Hematopoietic multipotent progenitor cell treated with erythropoietin and hydrocortisone succinate and interleukin-3 and kit ligand, for 8 days (in vitro differentiated cells): ENCODE measurements at places on chromosomes 12 and 14.

- DNase-seq = no peak
These were observed 31.3 kb downstream of the SERPINA3 start for GRCh38 chr14:94643316-94644101.

DNA sequence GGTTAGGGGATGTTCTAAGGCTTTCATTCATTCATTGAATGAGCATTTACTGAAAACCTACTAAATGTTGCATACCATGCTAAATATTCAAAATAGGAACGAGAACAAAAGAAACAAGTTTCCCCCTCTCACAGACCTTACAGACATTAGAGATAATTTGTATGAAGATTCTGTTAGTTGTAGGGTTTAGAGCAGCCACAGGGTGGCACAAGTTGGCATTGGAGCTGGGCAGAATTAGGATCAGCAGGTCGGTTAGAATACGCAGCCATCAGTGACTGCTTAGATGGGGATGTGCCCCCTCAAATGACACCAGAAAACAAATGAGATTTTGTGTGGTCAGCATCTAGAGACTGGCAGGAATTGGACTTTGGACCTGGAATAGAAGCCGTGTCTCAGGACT lies 166.3 kb upstream of the DAAM1 start:
- no peak for DNase-seq

DNA sequence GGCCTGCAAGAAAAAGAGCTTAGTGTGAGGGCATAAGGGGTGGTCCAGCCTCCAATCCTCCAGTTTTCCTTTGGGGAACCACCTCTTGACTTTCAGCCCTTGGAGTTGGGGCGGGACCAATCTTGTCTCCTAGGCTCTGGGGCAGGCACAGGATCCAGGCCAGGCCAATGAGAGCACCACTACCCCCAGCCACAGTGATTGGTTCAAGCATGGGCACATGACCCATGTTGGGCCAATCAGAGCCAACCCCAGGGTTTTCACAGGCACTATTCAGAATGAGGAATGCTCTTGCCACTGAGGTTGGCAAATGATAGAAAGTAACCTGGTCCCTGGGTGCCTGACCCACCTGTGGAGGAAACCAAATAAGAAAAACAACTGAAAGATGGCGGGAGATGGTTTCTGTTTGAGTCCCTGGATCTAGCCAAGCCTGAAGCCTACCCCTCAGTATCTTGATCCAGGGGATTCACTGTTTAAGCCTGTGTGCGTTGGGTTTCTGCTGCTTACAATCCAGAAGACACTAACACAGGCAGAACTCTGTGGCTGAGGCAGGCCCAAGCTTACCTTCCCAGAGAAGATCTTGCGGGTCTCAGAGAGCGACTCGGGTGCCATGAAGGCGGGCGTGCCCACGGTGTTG lies 42.9 kb downstream of the P2RX4 start:
- DNase-seq = no peak

DNA sequence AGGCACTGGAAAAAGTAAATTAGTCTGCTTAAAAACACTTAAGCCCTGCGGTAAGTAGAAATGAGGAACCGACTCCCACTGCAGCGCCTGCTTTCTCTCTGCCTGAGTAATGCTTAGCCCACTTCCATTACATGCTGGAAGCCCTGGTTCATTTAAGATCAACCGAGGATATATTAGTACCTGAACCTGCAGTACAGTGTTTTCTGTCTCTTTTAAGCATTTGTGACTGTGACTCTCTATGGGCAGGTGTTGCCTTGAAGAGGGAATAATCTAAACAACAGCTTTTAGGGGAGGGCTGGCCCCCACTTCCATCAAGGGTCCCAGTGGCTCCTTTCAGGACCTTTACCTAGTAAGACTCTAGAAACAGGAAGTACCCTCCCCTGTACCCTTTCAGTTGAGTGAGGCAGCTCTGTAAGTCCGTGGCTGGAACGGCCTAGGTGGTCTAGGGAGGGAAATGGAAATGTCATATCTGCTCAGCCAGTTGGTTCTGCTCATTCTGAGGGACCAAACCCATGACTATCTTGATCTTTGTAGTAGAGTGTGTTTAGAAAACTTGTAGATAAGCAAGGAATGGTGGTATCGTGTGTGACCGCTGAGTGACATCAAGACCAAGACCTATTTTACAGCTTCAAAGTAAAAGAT lies 56.2 kb downstream of the FNTB start:
- peak; percentile 97 for DNase-seq

DNA sequence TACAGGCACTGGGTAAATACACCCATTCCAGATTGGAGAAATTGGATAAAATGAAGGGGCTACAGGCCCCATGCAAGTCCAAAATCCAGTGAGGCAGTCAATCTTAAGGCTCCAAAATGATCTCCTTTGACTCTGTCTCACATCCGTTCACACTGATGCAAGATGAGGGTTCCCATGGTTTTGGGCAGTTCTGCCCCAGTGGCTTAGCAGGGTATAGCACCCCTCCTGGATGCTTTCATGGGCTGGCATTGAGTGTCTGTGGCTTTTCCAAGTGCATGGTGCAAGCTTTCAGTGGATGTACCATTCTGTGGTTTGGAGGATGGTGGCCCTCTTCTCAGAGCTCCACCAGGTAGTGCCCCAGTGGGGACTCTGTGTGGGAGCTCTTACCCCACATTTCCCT lies 427.2 kb downstream of the TRHDE start:
- DNase-seq = no peak

GRCh38 chr12:57190037-57190436 lies 26.6 kb upstream of the NXPH4 start:
- no peak for DNase-seq

- no peak for DNase-seq
These were observed 196.8 kb downstream of the RAD51B start for GRCh38 chr14:68016255-68016914.

- DNase-seq = no peak
These were observed 3.0 kb downstream of the WNT1 start for GRCh38 chr12:48980953-48981756.

GRCh38 chr12:45247589-45247988 lies 31.7 kb downstream of the ANO6 start:
- DNase-seq = no peak

- no peak for DNase-seq
These were observed 63.4 kb downstream of the ITPR2 start for GRCh38 chr12:26769611-26770010.

- DNase-seq = peak; percentile 88
These were observed 11.6 kb downstream of the ANO6 start for GRCh38 chr12:45227316-45228067.

GRCh38 chr14:23041729-23042128 lies 283 bp upstream of the PSMB11 start:
- no peak for DNase-seq

DNA sequence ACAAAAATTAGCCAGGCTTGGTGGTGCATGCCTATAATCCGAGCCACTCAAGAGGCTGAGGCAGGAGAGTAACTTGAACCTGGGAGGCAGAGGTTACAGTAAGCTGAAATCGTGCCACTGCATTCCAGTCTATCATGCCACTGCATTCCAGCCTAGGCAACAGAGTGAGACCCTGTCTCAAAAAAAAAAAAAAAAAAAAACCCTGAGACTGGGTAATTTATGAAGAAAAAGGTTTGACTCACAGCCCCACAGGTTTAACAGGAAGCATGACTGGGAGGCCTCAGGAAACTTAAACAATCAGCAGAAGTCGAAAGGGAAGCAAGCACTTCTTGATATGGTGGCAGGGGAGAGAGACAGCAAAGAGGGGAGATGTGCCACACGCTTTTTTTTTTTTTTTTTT lies 123.2 kb downstream of the GXYLT1 start:
- DNase-seq = no peak

- DNase-seq = peak; percentile 6
These were observed 455 bp downstream of the ATP6V1D start for GRCh38 chr14:67358924-67359774.

DNA sequence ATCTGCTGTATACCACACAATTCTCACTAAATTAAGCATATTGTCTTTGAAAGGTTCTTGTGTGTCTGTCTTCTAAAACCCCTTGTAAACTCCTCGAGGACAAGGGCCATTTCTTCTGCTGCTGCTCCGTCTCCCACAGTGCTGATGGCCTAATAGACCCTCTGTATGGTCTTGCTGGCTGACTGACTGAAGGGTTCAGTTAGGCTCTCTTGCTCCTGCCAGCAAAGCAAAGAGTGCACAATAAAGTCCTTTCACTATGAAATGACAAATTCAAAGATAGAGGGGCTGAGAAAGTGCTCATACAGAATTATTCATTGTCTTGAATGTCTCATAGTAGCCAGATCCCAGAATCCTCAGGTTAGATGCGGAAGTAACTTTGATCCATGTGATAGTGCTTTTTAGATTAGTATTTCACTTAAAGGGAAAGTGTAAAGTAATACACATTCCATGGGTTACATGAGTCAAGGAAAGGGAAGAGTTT lies 14.2 kb upstream of the RIOX1 start:
- DNase-seq = no peak

DNA sequence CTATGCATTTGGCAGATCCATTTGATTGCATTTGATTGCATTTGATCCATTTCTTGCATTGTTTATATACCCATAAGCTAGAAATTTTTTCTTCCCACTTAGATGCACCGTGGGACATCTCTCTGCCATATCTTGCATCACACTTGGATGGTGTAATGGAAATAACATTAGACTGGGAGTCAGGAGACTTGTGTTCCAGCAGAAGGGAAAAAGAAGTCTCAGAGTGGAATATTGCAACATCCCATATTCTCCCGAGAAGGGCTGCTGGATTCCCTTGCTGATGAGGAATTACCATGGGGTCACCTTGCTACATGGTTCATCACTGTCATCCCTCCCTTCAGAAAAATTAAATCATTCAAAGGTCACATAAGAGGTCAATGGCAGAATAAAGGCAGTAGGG lies 78.1 kb downstream of the KSR2 start:
- no peak for DNase-seq

DNA sequence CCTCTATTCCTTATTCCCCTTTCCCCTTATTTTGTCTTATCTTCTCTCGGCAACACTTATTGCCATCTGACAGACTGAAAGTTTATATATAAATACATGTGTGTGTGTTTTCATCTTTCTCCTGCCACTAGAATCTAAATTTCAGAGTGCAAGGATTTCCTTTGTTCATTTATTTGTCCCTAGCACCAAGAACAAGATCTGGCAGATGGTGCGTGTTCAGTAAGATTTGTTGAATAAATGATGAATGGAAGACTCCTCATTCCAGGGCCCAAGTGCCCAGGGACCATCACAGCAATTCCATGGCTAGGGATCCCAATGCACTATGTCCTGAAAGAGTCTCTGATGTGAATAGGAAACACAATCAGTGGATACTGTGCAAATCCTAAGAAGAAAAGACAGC lies 97.9 kb upstream of the EEA1 start:
- no peak for DNase-seq

DNA sequence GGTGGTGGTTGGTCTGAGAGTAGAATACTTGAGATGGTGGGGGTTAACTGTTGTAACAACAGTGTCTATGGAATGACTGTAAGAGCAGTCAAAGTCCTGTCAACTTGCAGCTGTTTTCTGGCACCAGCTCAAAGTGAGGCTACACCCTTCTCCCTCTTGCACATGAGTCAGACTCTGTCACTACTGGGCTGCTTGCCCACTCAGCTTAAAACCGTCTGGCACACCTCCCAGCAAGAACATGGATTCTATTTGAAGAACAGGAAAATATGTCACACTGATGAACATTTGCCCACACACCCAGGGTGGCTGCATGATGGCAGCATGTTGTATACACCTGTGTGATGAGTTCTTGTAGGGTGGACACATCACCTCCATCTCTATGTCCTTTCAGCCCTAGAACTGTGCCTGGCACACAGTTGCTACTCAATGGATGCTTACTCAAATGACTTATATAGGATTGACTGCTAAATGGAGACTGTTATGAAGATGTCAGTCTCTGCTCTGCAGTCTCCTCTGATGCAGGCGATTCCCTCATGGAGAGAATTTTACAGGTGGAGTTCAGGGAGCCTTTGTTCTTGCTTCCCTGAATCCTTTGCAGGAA lies 19.3 kb upstream of the SERPINA6 start:
- DNase-seq = peak; percentile 76

DNA sequence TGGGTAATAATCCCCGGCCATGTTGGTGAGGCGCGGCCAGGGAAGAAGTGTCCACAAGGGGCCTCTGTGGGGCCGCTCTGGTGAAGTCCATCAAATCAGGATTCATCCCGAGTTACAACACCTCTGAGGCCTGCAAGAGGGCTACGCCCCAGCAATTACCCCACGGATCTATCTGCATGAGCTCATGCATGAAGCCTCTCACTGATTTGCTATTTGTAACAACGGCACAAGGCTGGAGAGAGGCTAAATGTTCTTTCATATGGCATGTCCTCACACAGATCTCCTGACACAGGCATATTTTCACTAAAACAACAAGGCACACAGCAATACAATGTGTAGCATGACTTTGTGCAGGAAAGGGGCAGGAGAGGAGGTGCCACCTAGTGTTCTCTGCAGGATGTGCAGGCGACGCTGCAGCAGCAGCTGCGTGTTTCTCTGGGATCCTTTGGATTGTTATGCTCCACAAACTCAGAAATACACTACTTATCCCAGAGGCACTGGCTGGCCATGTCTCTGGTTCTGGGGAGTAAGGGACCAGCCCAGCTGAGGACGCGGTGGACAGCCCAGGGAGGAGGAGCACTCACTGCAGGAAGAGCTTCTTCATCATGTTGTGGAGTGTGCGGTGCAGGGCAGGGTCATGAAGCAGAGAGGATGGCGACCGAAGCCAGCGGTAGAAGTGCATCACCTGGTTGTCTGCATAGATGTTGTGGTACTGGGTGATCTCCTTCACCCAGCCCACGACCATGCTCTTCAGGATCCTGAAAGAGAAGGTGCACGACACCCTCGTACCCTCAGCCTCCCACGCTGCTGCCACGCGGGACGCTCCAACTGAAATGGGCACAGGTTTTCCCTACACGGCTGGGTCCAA lies 20.2 kb downstream of the P2RX2 start:
- peak; percentile 53 for DNase-seq

DNA sequence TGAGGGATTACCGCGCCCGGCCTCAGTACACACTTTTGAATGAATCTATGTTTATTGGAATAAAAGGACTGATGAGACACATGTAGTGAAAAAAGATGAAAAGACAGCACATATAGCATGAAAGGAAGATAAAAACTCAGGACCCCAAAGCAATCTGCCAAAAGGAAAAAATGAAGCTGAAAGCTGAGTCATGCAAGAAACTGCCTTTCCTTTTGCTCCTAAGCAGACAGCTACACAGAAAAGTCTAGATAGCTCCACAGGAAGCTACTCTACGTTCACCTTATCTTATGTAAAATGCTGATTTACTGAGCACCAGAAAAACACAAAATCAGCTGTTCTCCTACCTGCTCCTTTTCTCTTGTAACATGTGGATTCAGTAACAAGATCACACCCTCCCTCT lies 128.4 kb downstream of the NTF3 start:
- no peak for DNase-seq

DNA sequence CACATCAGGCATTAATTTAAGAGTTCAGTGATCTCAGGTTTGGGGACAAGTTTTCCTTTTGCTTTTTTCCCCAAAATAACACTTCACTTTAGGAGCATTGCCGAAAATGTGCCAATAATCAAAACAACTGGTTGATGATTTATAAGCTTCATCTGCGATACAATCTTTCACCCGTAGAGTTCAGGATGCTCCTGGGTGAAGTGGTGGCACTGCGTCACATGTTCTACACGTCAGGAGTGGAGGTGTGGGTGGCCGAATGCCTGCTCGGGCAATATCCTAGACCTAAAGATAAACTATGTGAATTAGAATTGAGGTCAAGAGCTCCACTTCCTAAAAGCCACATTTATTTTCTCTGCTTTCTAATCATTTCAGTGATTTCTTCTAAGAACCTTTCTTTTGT lies 70.9 kb upstream of the DICER1 start:
- no peak for DNase-seq

- no peak for DNase-seq
These were observed 13.9 kb upstream of the C12orf76 start for GRCh38 chr12:110062241-110062640.

- DNase-seq = no peak
These were observed 8.9 kb downstream of the RFLNA start for GRCh38 chr12:124303579-124304313.

- DNase-seq = no peak
These were observed 104.3 kb upstream of the MAX start for GRCh38 chr14:65206448-65207096.
